Left ventricle myocardium inferior (tissue), 1 donor: ENCODE measurements at places on chromosomes 12 and 14.

- DNase-seq, result no peak
These were observed 60.1 kb downstream of the ADCK1 start for GRCh38 chr14:77859934-77860570.

DNA sequence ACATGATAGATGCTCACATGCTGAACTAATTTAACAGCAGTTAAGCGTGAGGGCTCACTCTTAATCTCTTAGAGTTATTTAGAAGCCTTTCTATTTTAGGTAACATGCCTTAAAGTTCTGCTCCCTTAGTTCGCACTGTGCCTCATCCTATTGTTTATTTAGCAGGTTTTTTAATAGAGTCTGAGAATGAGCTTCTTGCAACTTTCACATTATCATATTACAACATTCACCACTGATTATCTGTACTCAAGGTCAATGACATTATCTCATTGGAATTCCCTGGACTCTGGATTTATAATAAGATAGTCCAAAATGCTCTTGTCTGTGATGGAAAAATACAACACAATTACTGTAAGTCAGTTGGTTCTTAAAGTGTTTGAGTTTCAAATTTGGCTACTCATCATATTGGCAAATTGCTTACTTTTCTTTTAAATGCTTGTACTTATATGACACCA lies 183.6 kb upstream of the SLC38A2 start:
- no peak for DNase-seq

DNA sequence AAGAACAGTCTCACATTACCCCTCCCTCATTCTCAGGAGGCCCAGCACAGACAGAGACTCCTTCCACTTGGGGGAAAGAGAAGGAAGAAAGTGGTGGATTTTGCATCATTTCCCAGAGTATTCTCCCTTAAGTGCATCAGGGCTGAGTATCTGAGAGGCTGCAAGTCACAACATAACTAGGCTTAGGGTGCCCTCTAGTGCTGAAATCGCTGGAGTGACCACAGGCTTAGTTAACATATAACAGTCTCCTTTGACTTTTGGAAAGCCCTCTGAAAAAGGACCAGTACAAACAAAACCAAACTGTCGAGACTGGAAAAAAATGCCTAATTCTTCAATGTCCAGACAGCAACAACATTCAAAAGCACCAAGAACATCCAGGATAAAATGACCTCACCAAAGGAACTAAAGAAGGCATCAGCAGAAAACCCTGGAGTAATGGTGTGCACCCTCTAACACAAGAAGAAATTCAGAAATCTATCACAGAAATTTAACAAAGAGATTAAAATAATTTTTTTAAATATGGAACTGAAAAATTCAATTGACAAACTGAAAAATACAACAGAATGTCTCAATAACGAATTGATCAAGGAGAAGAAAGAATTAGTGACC lies 412.3 kb downstream of the RPS29 start:
- no peak for DNase-seq

DNA sequence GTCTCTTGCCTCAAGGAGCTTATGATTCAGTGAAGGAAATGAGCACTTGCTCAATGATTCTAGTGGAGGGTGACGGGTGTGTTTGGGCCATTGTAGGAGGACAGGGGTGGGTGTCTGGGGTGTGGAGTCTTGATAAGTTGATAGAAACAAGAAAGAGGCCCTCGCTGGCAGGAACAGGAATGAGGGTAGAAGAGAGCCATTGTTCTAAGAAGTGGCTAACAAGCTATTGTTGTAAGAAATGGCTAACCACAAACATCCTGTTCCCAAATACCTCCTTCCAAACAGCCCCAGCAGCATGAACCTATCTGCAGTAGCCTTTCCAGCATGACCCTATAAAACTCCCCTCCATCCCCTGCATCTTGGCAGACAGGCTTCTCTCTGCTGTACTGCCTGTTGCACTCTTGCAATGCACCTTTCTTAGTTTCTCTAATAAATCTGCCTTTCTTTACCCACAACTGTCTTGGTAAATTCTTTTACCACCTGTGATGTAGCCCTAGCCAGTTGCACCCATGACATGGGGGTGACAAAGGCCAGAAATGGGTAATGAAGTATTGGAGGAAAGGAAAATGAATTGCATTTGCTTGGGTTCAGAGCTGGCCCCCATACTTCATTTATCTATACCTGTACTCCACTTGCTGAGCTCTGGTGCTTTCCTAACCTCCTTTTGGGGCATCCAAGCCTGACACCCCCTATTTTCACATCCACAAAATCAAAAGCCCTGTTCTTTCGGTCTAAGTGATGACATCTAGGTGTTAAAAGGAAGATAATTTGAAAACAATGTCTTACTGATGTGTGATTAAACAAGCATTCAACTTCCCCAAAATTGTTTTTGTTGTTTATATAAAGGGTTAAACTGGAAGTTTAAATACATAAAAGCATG lies 389.1 kb downstream of the GRIN2B start:
- DNase-seq, result no peak

GRCh38 chr14:91142214-91142668 lies 28.4 kb downstream of the DGLUCY start:
- no peak for DNase-seq

DNA sequence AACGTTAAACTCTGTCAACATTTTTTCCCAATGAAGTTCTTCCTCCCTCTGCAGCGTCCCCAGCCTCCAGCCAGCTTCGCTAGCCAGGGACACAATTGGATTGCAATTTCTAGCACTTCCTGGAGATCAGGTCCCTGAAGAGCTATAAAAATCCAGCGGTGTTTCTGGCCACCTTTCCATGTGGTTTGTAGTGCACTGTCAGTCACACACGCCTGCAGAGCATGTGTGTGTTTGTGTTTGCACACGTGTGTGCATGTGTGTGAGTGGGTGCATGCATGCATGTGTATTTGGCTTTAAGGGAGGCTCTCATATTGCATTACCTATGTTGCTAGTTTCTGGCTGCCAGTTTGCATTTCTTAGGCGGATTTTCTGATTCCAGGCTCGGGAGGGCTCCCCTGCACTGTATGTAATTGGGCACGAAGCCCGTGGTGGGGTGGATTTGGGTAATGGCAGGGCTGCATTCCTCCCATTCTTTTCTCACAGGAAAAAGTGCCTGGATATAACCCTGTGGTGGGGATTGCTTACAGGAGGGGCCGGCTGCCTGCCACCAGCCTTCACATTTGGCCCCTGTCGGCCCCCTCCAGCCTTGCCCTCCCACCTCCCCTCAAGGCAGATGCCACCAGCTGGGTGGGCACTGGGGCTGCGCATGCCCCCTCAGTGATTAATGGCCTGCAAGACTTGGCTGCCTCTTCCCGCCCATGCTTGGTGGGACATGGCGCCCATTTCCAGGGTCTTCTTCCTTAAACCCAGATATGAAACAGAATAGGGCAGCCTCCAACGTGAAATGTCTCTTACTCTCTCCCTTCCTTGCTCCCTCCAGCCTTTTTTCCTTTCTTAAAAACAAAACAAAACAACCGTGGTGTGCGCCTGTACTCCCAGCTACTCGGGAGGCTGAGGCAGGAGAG lies 74.0 kb downstream of the TSPAN9 start:
- DNase-seq, result no peak
